Upper lobe of right lung (tissue), 1 donor: ENCODE measurements at places on chromosomes 4 and X.

DNA sequence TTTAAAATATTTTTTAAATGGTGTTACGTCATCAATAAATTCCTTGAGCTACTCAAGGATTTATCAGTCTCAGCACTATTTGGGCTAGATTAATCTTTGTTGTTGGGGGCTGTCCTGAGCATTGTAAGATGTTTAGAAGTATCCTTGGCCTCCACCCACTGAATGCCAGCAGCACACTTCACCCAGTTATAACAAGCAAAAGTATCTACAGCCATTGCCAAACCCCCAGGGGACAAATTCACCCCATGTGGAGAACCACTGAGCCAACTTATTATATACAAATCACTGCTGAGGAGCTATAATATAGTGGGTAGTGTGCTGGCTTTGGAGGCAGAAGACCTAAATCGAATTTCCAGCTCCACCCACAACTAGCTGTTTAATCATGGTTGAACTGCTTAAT, 58.3 kb downstream of the ATP10D start:
- DNase-seq: no peak

GRCh38 chr4:108359130-108359985, 190.6 kb upstream of the LEF1 start:
- no peak for DNase-seq

DNA sequence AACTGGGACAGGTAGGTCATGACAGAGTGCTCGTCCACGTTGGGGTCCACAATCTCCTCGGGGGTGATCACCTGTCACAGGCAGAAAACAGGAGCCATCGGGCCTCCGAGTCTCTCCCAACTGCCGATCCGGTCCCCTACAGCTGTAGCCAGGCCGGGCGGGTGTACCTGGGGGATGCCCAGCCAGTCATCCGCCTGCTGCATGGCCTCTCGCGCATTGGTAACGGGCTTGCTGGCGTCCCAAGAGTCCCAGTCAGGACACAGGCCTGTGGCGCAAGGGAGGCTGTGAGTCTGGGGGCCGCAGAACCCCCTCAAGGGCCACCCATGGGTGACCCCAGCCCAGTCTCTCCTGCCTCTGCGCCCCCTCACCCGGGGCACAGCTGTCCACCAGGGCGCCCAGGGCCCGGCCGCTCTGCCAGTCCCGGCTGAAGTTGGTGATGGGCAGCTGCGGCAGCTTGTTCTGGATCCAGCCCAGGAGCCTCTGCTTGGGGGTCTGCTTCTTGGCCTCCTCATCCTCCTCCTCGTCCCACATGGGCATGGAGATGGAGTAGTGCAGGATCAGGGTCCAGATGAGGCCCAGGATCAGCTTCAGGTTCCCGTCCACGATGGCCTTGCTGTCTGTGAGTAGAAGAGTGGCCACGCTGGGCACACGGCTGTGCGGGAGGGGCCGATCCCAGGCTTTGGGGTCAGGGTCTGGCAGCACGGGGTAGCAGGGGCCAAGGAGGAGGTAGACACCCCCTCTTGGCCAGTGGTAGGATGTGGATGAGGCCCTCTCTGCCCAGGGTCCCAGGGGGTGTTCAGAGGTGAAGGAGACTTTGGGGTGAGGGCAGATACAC, 6.7 kb downstream of the FLNA start:
- DNase-seq: no peak

DNA sequence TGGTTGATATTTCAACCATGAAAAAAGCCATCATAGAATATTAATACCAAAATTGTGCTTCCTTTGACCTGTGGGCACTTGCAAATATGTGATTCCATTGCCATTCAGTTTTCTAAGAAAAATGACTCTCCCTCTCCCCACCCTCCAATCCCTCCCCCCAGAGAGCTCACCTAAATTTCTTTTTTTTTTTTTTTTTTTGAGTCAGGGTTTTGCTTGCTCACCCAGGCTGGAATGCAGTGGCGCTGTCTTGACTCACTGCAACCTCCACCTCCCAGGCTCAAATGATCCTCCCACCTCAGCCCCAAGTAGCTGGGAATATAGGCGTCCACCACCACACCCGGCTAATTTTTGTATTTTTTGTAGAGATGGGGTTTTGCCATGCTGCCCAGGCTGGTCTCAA, 47.0 kb downstream of the SNX25 start:
- DNase-seq: no peak

DNA sequence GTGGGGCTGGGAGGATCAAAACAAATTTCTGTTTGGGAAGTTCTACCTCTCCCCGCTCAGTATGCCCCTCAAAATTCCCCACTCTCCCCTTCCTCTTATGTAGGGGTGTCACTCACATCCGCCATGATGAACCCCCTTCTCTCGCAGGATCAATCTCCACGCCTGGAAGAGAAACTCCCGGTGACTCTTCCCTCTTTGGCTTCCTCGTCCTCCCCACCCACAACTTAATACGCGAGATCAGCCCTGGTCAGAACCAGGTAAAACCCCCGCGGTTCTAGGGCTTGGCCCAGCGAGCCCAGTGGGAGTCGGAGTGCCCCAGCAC, 427 bp downstream of the LAMTOR3 start:
- no peak for DNase-seq

DNA sequence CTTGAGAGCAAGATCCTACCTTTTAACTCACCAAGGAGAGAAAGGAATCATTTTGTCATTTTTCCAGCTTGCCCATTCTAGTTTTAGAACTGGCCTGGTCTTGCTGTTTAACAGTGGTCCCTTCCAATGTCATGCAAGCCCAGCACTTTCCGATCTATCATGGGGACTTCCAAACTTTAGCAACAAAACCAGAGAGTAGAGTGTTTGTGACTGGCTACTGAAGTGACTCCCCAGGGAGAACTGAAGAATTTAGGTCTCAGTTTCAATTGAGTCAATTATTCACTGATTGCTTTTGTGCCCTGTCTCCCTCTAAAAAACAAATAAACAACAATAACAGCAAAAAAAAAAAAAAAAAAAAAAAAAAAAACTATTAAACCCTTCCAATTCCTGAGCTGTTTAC, 108.3 kb downstream of the LHFPL1 start:
- DNase-seq: no peak

DNA sequence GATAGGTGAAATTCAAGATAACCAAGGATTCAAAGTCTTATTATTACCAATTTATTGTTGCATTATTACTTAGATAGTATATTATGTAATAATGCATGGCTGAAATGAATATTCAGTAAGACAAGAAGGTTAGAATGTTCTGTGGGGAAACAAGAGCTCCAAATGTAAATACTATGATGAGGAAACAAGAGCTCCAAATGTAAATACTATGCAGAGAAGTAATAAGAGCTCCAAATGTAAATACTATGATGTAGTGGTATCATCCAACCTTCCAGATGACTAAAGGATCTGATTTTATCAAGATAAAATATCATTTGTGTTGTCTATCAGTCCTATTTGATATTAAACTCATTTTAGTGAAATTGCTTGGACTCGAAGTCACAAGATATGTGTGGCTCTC, 82.2 kb upstream of the PCDH18 start:
- no peak for DNase-seq

DNA sequence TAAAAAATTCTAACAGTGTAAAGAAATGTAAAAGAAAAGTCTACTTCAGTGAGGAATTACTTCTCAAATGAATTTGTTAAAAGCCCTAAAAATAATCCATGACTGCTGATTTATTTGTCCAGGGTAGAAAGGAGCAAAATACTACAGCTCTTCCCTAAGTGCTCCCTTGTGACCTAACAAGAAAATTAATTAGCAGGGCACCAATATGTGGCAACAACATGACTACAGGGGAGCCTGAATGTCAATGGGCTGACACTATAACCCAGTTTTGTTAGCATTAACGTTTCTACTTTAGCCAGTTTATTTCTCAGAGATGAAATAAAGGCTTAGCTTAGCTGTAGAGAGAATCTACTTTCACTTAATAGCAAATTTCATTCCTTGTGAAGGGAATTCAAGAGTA, 918.9 kb upstream of the EPHA5 start:
- no peak for DNase-seq

DNA sequence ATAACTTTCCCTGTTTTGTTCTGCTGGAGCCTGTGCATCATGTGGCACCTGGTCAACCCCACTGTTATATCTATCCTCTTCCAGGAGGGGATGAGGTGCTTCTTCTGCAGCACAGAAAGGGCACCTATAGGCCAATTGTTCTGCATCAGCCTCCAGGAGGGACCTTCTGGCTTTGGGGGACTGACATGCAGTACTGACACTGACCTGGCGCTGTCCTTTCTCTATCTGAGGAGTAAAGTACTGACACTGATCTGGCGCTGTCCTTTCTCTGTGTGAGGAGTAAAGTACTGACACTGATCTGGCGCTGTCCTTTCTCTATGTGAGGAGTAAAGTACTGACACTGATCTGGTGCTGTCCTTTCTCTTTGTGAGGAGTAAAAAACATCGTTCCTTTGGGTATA, 498.4 kb downstream of the PACRGL start:
- no peak for DNase-seq

- DNase-seq: no peak
These were observed 510.6 kb downstream of the RAB28 start for GRCh38 chr4:12973522-12973921.

GRCh38 chrX:106039920-106040319, 1.4 kb upstream of the SERPINA7 start:
- DNase-seq: no peak

- DNase-seq: no peak
These were observed 351.3 kb downstream of the NAP1L3 start for GRCh38 chrX:93322110-93322509.

GRCh38 chrX:41596596-41596995, 92.2 kb upstream of the GPR34 start:
- DNase-seq: no peak

DNA sequence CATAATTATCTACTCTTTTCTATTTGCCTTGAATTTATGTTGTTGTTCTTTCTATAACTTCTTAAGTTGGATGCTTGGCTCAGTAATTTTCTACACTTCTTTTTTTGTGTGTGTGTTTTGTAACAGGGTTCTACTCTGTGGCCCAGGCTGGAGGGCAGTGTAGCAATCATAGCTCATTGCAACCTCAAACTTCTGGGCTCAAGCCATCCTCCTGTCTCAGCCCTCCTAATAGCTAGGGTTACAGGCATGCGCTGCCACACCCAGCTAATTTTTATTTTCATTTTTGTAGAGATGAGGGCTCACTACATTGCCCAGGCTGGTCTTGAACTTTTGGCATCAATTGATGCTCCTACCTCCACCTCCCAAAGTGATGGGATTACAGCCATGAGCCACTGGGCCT, 20.7 kb upstream of the UCHL1 start:
- no peak for DNase-seq

- no peak for DNase-seq
These were observed 168.9 kb downstream of the GPAT3 start for GRCh38 chr4:83704786-83705185.

DNA sequence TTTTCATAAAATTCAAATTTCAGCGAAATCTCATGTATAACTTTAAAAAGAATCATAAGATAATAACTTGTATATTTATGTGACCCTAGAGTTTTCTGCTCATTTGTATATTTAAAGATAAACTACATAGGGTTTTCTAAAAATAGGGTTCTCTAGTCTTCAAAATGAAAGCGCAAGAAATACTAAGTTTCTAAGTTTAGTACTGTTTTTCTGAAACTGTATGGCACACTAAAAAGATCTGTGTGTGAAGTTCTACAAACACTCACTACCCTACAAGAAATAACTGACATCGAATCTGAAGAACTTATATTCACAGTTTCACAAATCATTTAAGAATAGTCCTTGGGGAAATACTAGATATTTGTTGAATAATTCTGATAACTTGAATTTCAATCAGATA, 38.7 kb upstream of the NDST4 start:
- DNase-seq: no peak

GRCh38 chrX:30995705-30996104, 76.1 kb downstream of the FTHL17 start:
- no peak for DNase-seq

- no peak for DNase-seq
These were observed 25.9 kb upstream of the HMX1 start for GRCh38 chr4:8897251-8898167.

DNA sequence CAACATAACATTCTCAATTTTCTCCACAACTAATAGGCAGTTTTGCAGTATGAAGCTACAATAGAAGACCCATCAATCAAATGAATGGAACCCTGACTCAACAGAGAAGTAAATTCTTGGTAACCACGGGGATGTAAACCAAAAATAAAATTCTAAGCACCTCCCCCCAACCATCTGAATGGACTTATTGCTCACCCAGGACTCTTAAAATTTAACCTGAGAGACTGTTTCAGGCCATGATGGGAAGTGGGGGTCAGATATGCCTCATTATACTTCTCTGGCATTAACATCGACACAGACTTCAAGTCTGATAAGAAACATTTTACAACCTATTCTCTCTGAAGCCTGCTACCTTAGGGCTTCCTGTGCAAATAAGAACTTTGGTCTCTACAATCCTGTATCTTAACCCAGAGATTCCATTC, 620.9 kb downstream of the TLL1 start:
- no peak for DNase-seq

- no peak for DNase-seq
These were observed 14.9 kb upstream of the FAM9B start for GRCh38 chrX:9048801-9049200.

DNA sequence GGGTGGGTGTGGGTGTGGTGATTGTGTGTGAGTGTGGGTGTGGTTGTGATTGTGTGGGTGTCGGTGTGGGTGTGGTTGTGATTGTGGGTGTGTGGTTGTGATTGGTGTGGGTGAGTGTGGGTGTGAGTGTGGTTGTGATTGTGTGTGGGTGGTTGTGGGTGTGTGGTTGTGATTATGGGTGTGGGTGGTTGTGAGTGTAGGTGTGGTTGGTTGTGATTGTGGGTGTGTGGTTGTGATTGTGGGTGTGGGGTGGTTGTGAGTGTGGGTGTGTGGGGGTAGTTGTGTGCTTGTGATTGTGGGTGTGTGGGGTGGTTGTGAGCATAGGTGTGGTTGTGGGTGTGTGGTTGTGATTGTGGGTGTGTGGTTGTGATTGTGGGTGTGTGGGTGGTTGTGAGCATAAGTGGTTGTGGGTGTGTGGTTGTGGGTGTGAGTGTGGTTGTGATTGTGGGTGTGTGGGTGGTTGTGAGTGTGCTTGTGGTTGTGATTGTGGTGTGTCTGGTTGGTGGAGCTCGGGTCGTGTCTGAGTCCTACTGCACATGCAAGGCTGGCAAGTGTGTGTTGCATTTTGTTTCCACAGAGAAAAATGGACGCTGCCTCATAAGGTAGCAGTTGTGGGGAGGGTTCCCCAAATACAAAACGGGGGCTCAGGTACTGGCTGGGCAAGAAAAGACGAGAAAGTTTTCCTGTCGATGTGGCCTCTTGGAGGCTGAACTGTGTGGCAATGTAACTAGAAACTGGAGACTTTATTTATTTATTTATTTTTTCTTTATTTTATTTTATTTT, 116.7 kb downstream of the UBE2K start:
- no peak for DNase-seq

DNA sequence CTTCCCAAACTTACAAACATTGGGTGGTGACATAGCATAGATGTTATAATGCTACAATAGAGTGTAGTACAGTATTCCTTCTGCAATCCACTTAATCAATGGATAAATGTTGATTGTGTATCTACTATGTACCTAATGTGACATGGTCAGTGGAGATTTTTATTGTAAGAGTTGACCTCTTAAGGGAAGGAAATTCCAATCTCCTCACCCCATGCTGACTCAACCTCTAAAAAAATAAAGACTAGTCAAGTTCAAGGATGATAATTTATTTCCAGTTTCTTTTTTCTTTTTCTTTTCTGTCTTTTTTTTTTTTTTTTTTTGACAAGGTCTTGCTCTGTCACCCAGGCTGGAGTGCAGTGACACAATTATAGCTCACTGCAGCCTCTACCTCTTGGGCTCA, 206.5 kb upstream of the STS start:
- no peak for DNase-seq
